ENCODE measurements at places on chromosomes 1 and 21. TPM values are rescaled to one million over a fixed set of nuclear protein-coding genes. Genes with fewer than 3 reads are reported as not detected.
A peak's percentile ranks its signal among the peaks of the same experiment; 100 is the strongest.

Gene RGS1
- 32.6 TPM for total RNA-seq

- H3K27me3 ChIP-seq: no peaks in the 10 kb centered on the region
- no peak overlapping the region for H3K27ac ChIP-seq
- no peak overlapping the region for H3K4me3 ChIP-seq
- H3K4me1 ChIP-seq: peaks cover 20% of the 10 kb centered on the region
- H3K36me3 ChIP-seq: no peaks in the 10 kb centered on the region
- peak; percentile 72 for DNase-seq
Measured at GRCh38 chr1:167904652-167905130, 9.2 kb downstream of the ADCY10 start.

DNA sequence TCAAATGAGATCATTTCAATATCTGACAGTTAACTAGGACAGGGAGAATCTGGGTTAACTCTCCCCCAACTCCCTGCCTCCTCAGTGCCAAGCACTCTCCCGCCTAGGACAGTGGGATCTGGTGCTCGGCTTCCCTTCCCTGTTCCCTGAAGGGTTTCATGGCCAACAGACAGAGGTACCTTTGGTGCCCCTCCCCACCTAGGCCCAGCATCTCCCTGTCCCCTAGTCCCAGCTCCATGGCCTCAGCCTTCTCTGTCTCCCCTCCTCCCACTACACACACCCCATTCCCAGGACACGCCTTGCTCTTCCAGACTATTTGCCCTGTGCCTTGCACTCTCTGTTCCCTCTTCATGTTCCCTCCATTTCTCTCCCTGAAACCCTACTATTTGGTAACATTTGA is 77.1 kb downstream of the CD247 start:
- no peak overlapping the region for H3K4me3 ChIP-seq
- H3K4me1 ChIP-seq: peaks cover 6% of the 10 kb centered on the region
- no peaks in the 10 kb centered on the region for H3K27me3 ChIP-seq
- H3K36me3 ChIP-seq: no peaks in the 10 kb centered on the region
- no peak for DNase-seq

- H3K27ac ChIP-seq: peak overlapping the region; percentile 9
- no peaks in the 10 kb centered on the region for H3K27me3 ChIP-seq
- H3K4me3 ChIP-seq: no peak overlapping the region
Measured at GRCh38 chr1:41045740-41046139, 24.2 kb upstream of the SLFNL1 start.

- H3K36me3 ChIP-seq: peaks cover 13% of the 10 kb centered on the region
- H3K27ac ChIP-seq: no peak overlapping the region
- DNase-seq: no peak
- no peak overlapping the region for H3K4me3 ChIP-seq
- H3K27me3 ChIP-seq: no peaks in the 10 kb centered on the region
- H3K4me1 ChIP-seq: peaks cover 6% of the 10 kb centered on the region
Measured at GRCh38 chr1:111758373-111758772, 2.7 kb downstream of the DDX20 start.
